ENCODE measurements at places on chromosomes 7 and 10.

DNA sequence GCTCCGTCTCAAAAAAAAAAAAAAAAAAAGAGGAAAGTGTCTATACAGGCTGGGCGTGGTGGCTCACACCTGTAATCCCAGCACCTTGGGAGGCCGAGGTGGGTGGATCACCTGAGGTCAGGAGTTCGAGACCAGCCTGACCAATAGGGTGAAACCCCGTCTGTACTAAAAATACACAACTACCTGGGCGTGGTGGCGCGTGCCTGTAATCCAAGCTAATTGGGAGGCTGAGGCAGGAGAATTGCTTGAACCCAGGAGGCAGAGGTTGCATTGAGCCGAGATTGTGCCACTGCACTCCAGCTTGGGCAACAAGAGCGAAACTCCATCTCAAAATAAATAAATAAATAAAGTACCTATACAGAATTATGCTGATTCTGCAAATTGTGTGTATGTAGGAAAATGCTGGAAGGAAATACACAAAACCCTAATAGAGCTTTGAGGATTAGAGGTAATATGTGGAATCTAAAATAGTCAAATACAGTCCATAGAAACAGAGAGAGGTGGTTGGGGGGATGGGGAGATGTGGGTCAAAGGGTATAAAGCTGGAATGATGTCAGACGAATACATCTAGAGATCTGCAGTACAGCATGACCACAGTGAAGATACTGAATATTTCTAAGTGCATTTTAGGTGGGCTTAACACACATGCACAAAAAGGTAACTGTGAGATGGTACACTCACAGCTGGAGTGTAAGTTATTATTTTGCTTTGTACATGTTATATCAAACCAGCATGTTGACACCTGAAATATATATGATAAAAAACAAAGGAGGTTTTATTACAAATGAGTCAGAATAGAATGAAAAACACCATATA lies 174.5 kb upstream of the KLF14 start:
- no peak for DNase-seq

- DNase-seq = no peak
These were observed 1.2 kb downstream of the TPST1 start for GRCh38 chr7:66206119-66206933.

GRCh38 chr7:132097550-132098134 lies 478.6 kb downstream of the PLXNA4 start:
- no peak for DNase-seq

GRCh38 chr7:124457841-124458240 lies 307.8 kb downstream of the GPR37 start:
- DNase-seq = no peak

GRCh38 chr10:45471059-45471458 lies 97.0 kb downstream of the ALOX5 start:
- no peak for DNase-seq

- DNase-seq = no peak
These were observed 10.1 kb downstream of the PSTK start for GRCh38 chr10:122990278-122990677.

DNA sequence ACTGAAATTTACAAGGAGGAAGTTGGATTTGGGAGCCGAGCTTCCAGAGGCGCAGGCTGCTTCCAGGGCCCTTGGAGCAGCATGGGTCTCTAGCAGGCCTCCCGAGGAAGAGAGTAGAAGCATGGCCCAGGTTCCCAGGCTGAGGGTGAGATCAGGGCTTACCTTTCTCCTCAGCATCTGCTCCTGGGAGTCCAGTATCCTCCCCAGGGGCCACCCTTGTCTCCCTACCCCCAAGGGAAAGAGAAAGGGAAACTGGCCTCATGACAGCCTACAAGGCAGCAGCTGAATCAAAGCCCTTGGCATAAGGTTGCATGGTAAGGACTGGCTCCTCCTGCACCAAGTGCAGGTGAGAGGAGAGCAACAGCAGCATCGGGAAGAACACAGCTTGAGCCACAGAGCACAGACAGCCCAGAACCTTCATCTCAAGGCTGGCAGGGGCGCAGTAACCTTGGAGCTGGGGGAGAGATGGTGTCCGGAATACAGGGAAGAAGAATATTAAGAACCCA lies 114.5 kb downstream of the MARCHF5 start:
- no peak for DNase-seq

- no peak for DNase-seq
These were observed 105.0 kb downstream of the TRIM24 start for GRCh38 chr7:138565071-138565450.

- no peak for DNase-seq
These were observed 420.3 kb upstream of the POM121L12 start for GRCh38 chr7:52615021-52615695.

DNA sequence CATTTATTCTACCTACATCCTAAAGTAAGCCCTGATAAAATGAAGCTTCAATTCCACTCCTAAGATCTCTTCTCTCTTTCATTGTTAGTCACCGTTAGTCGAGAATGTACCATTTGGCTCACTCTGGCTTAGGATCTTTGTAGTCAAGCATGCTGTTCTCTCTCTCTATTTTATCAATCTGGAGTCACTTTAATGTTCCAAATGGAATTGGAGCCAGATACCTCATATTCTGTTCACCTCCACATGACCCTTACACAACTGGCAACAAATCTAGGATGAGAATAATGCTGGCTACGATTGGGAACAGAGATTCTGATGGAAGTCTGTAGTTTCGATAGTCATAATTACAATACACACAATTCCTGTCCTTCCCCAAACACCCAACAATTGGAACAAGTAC lies 213.7 kb downstream of the TWIST1 start:
- DNase-seq = no peak

- no peak for DNase-seq
These were observed 3.3 kb downstream of the MINPP1 start for GRCh38 chr10:87507879-87508483.

GRCh38 chr7:74542558-74543117 lies 88.9 kb downstream of the GTF2IRD1 start:
- no peak for DNase-seq

GRCh38 chr7:94970085-94970576 lies 62.7 kb downstream of the PPP1R9A start:
- no peak for DNase-seq

DNA sequence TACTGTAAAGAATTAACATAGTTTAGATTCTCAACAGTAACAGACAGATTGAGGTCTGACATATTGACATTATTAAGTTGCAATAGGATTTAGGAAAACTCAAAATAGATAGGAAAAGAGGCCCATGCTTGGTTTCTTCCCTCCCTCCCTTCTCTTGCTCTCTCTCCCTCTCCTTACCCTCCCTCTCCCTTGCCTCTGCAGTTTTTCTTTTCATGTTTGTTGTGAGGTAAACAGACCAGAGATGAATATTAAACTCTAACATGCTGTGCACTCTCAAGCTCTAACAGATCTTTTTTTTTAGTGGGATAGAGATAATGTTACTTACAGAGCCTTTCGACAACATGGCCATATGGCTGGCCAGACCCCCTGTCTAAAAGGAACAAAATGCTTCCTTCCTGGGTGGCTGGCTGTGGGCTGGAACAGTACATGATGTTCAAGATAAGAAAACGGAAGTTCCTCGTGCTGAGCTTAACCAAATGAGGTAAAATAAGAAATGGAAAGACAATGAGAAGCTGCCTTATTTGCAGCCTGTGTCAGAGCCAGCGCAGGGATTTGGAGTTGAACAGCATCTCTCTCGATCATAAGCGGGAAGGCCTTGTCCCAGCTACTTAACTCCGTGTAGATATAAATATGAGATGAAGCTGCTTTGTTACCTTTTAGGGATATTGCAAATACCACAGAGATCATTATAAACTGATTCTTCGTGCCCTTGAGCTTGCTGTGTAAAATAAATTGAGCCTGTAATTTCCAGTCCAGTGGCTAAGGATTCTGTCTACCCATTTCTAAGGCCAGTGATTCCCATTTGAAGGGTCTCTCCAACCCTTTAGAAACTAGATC lies 391.9 kb upstream of the NPVF start:
- no peak for DNase-seq

- DNase-seq = no peak
These were observed 143.4 kb downstream of the TMEM168 start for GRCh38 chr7:112646783-112647182.

GRCh38 chr10:133253361-133253955 lies 15.8 kb downstream of the VENTX start:
- DNase-seq = no peak

GRCh38 chr7:48025624-48026023 lies 3.3 kb downstream of the SUN3 start:
- no peak for DNase-seq

DNA sequence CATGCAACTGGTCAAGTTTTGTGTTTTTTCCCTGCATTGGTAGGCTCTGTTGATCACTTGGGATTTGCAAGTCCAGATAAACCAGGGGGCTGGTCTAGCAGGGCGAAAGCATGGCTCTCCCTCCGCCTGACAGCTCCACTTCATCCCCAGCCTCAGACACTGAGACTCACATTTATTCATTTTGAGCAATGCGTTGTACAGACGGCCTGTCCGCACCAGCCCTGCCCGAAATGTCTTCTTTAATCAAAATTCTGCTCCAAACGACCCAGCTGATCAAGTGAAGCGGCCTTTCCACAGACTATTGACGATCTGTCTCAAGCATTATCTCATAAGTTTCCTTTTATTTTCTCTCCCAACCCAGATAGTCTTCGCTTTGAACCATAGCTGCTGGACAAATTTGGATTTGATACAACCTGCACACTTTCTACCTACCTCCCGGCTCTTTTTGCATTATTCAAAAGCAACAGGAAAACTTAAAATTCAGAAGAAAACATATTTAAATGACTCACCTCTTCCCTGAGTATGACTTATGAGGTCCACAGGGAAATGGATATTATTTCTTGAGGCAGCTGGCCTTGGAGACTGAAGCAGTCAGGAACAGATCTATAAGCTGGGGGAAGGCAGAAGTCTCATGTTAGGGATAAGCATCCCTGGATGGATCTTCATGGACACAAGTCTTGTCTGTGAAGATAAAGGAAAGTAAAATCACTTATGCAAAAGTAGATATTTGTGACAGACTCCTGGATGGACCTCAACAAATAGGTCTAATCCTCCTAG lies 498.9 kb upstream of the MGMT start:
- DNase-seq = no peak

GRCh38 chr7:30069096-30069867 lies 41.1 kb downstream of the PLEKHA8 start:
- DNase-seq = no peak

GRCh38 chr7:71133232-71133622 lies 1.3 kb downstream of the GALNT17 start:
- DNase-seq = no peak

- no peak for DNase-seq
These were observed 616.4 kb upstream of the GHITM start for GRCh38 chr10:83522881-83523386.

GRCh38 chr10:21337171-21337792 lies 188.2 kb downstream of the SKIDA1 start:
- no peak for DNase-seq

DNA sequence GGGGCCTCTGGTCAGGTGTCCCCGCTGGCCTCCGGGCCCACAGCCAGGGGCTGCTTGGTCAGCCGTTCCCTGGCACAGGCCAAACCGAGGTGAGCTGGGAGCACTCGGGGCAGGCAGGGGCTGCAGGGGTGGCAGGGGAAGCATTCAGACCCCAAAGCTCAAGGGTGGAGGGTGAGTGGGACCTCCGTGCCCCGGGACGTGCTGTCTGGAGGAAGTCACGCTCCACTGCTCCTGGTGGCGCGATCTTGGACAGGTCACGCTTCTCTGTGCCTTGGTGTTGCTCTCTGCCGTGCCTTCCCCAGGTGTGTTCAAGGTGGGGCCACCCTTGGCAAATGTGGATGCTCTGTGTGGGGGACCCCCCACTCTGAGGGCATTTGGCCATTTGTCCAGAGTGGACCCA lies 24.6 kb upstream of the ELFN1 start:
- no peak for DNase-seq

- DNase-seq = no peak
These were observed 107.2 kb upstream of the RELN start for GRCh38 chr7:104096683-104097082.

- DNase-seq = no peak
These were observed 162.9 kb upstream of the PRSS58 start for GRCh38 chr7:142420554-142421362.

DNA sequence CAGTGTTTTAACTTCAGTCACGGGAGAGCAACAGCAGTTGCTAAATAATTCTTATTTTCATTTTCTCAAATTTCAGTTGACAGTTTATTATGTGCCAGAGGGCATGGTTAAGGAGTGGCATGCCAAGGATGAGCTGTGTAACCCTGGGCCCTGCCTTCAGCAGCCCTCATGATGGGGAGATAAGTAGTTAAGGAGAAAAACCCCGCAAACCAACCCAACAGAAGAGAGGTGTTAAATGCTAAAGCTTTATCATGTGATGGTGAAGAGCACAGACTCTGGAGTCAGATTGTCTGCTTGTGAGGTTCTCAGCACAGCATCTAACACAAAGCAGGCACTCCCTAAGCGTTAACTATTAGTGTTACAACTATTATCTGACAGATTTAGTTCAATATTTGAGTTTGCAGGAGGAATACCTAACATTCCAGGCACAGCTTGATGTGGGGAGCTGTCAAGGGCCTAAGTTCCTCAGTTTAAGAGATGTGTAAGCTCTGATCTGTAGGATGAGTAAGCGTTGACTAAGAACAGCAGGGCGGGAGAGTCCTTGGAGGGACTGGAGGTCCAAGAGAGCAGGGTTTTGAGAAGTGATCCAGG lies 29.6 kb downstream of the STAM start:
- DNase-seq = no peak

Measured in stimulated activated CD8-positive, alpha-beta memory T cell treated with anti-CD3 and anti-CD28 coated beads, Interleukin-7, amount 100 ng/mL, for 4 hours (primary cell).